ENCODE measurements at places on chromosomes 13 and 19. TPM values are rescaled to one million over a fixed set of nuclear protein-coding genes. Genes with fewer than 3 reads are reported as not detected.
A peak's percentile ranks its signal among the peaks of the same experiment; 100 is the strongest.

Gene CATSPERD
- not detected for total RNA-seq

Gene ATP4B
- not detected for total RNA-seq

Gene CLEC4M
- total RNA-seq: 1.7 TPM

GRCh38 chr13:97339988-97340749 lies 93.8 kb upstream of the RAP2A start:
- peak; percentile 59 for DNase-seq

DNA sequence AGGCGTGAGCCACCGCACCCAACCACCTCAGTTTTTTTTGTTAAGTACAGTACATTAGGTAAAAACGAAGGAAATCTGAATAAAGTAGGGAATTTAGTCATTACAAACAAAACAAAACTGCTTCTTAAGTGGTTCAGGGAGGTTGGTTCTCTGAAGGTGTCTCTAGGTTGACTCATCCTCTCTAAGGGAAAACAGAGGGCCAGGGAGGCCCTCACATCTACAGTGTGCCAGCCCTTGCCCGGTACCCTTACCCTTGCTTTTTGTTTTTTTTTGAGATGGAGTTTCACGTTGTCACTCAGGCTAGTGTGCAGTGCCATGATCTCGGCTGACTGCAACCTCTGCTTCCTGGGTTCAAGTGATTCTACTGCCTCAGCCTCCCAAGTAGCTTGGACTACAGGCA lies 17.2 kb upstream of the JUND start:
- no peak for DNase-seq

Data from umbilical cord (tissue), 2 donors.